Natural killer cell (primary cell): ENCODE measurements at places on chromosomes 2 and 18. TPM values are rescaled to one million over a fixed set of nuclear protein-coding genes. Genes with fewer than 3 reads are reported as not detected.

- H3K4me3 ChIP-seq, result no peak overlapping the region
- no peak for DNase-seq
- H3K27me3 ChIP-seq, result no peaks in the 10 kb centered on the region
- no peak overlapping the region for H3K27ac ChIP-seq
Observed at GRCh38 chr2:43123981-43124686, 102.3 kb downstream of the ZFP36L2 start.

Gene STRADB
- 14.7 TPM for total RNA-seq

DNA sequence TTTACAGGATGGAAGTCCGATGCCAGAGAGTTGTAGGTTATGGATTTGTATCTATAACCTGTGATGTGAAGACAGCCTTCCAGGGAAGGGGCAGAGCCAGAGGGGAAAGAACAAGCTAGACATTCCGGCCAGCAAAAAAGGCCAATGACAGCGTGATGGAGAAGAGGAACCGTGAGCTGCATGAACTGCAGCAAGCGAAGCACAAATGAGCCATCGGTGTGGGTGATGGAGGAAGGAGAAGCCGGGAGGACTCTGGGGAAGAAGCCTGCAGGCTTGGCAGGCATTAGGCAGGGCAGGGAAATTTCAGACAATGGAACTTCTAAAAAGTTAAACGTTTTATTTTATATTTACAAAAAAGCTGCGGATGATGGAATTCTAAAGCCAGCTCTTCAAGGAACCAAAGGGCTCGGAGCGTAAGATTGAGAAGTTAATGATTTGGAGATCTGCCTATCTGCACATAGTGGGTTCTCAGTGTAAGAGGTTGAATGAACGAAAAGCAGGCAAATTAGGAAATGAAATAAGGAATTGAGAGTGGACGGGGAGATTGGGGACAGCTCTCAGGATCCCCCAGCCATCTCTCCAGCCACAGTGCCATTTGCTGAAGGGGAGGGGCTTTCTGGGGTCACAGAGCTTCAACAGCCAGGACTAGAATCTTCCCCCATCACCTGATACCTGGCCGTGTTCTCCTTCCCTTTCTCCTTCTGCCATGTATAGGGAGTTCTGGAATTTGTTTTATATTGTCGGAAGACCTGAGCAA is 28.4 kb downstream of the NGEF start:
- DNase-seq, result no peak
- no peak overlapping the region for H3K4me3 ChIP-seq
- no peaks in the 10 kb centered on the region for H3K4me1 ChIP-seq
- H3K36me3 ChIP-seq, result no peaks in the 10 kb centered on the region

- no peaks in the 10 kb centered on the region for H3K4me1 ChIP-seq
- DNase-seq, result no peak
- H3K36me3 ChIP-seq, result no peaks in the 10 kb centered on the region
- H3K27me3 ChIP-seq, result no peaks in the 10 kb centered on the region
- H3K27ac ChIP-seq, result no peak overlapping the region
Observed at GRCh38 chr2:54773838-54774237, 50.4 kb downstream of the EML6 start.

DNA sequence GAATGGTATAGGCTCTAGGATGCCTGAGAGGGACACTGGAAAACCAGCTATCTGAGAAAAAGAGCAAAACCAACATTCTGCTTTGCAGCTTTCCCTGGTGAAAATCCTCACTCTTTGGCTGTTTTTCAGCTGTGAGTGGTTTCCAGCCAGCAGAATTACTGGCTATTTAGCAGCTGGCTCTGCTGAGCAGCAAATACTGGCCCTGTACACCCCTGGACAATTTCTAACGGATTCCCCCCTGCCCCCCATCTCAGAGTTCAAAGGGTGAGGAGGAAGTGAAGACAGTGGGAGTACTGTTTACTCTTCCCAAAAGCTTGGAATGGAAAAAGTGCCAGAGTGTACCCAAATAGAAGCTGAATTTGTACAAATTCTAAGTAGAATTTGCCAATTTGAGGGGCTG is 26.1 kb upstream of the IMP4 start:
- no peaks in the 10 kb centered on the region for H3K4me1 ChIP-seq
- no peak for DNase-seq
- no peak overlapping the region for H3K4me3 ChIP-seq
- no peak overlapping the region for H3K27ac ChIP-seq
- no peaks in the 10 kb centered on the region for H3K27me3 ChIP-seq
- H3K36me3 ChIP-seq, result no peaks in the 10 kb centered on the region

Gene STEAP3
- 2.0 TPM for total RNA-seq

DNA sequence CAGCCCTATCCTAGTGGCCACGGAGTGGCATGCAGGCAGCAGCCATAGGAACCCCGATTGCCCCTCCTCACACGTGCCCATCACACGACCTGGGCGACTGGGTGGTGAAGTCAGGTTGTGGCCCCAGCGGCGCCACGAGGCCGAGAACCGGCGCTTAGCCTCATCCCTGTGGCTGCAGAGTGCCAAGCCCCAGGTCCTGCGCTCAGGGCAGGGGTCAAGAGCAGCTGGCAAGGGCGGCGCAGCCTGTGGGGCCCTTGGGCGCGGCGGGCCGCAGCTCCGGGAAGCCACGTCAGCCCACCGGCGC is 73.3 kb downstream of the RPIA start:
- no peak for DNase-seq
- peaks cover 3% of the 10 kb centered on the region for H3K4me1 ChIP-seq
- no peaks in the 10 kb centered on the region for H3K36me3 ChIP-seq
- H3K27me3 ChIP-seq, result peaks cover 5% of the 10 kb centered on the region
- H3K4me3 ChIP-seq, result no peak overlapping the region

- H3K27ac ChIP-seq, result peak overlapping the region; percentile 64
- H3K36me3 ChIP-seq, result peaks cover 14% of the 10 kb centered on the region
- no peak overlapping the region for H3K4me3 ChIP-seq
- H3K4me1 ChIP-seq, result peaks cover 94% of the 10 kb centered on the region
- peak; percentile 17 for DNase-seq
- no peaks in the 10 kb centered on the region for H3K27me3 ChIP-seq
Observed at GRCh38 chr2:233384811-233385488, 30.7 kb downstream of the DGKD start.

GRCh38 chr2:60546756-60547420 is 6.6 kb downstream of the BCL11A start:
- H3K4me3 ChIP-seq, result no peak overlapping the region
- no peak overlapping the region for H3K27ac ChIP-seq
- no peak for DNase-seq
- H3K36me3 ChIP-seq, result no peaks in the 10 kb centered on the region
- peaks cover 31% of the 10 kb centered on the region for H3K4me1 ChIP-seq

- no peaks in the 10 kb centered on the region for H3K36me3 ChIP-seq
- H3K4me1 ChIP-seq, result no peaks in the 10 kb centered on the region
- no peak for DNase-seq
- no peak overlapping the region for H3K4me3 ChIP-seq
Observed at GRCh38 chr18:55144193-55144930, 185.1 kb upstream of the CCDC68 start.

GRCh38 chr2:201466050-201466675 is 14.6 kb downstream of the STRADB start:
- peaks cover 37% of the 10 kb centered on the region for H3K36me3 ChIP-seq
- DNase-seq, result no peak
- no peaks in the 10 kb centered on the region for H3K4me1 ChIP-seq
- H3K27me3 ChIP-seq, result no peaks in the 10 kb centered on the region
- no peak overlapping the region for H3K4me3 ChIP-seq

GRCh38 chr2:3044587-3045317 is 332.9 kb downstream of the EIPR1 start:
- H3K27me3 ChIP-seq, result no peaks in the 10 kb centered on the region
- no peak overlapping the region for H3K27ac ChIP-seq
- no peaks in the 10 kb centered on the region for H3K36me3 ChIP-seq
- no peaks in the 10 kb centered on the region for H3K4me1 ChIP-seq

DNA sequence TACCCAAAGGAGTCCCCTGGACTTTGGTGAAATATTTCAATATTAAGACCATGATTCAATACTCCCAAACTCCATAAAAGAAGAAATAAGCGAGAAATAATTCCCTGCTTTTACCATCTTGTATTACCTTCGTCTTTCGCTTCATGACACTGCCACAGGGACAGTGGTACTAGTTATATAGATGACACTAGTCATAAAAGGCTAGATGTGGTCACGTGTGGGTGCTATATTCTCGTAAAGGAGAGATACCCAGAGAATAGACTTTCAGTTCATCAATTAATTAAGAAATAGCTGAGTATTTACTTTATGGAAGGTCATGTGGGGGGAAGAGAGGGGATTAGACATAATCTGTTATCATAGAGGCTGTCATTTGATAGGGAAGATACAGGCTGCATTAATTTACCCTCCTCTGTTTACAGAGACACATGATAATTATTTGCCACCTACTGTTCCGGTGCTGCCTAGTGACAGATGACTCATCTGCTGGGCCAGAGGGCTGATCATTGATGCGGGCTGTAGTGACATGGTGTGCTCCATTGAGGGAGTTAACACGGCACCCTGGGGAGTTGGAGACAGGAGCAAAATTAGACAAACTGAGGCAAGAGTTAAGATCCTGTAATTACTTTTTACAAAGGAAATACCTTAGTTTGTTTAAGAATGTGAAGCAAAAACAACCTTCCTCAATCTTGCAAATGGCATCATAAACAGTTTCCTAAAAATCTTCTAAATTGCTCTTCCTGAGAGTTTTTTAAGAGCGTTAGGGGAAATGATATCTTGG is 78.2 kb upstream of the ITGB6 start:
- no peaks in the 10 kb centered on the region for H3K4me1 ChIP-seq
- peaks cover 84% of the 10 kb centered on the region for H3K36me3 ChIP-seq
- H3K4me3 ChIP-seq, result no peak overlapping the region
- H3K27me3 ChIP-seq, result no peaks in the 10 kb centered on the region
- DNase-seq, result no peak

GRCh38 chr2:67579806-67580205 is 182.7 kb downstream of the ETAA1 start:
- H3K36me3 ChIP-seq, result no peaks in the 10 kb centered on the region
- no peak for DNase-seq
- H3K27ac ChIP-seq, result no peak overlapping the region

Gene SPC25
- total RNA-seq, result 1.0 TPM

DNA sequence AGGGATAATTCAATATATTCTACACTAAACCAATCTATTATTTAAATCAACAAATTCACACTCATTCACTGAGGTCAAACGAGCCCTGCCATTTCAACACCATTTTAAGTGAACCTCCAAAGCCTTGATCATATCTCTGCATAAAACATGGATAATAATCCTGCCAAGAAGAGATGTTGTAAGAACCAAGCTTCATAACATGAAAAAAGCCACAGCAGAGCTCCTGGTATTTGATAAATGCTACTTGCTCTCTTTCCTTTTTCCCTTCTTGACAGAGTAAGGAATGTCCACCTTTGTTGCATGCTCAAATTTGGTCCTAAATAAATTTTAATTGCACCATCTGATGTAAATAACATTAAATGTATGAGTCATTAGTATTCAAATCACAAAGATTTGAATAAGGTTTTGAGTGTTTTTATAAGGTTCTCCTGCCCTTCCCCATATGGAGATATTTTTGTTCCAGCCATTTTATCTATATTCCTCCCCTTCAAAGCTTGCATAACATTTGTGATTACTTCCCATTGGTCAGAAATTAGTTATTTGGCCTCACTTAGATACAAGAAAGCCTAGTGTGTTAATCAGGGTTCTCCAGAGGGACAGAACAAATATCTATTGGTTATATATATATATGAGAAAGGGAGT is 318.8 kb downstream of the RND3 start:
- H3K4me1 ChIP-seq, result no peaks in the 10 kb centered on the region
- H3K4me3 ChIP-seq, result no peak overlapping the region
- no peak for DNase-seq
- no peaks in the 10 kb centered on the region for H3K27me3 ChIP-seq
- no peaks in the 10 kb centered on the region for H3K36me3 ChIP-seq

DNA sequence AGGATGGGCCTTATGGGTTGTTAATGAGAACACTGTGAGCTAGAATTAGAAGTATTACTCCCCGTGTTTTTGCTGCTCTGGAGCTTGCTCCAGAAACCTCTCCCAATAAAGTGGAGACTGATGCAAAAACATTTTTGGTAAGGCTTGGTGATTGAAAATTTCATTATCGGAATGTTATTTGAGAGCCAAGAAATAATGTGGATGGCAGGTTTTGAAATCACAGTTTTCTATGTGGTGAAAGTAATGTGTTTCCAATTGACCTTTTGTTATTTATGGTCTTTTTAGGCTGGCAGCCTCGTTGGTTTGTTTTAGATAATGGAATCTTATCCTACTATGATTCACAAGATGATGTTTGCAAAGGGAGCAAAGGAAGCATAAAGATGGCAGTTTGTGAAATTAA is 5.1 kb downstream of the PLEKHA3 start:
- H3K36me3 ChIP-seq, result peaks cover 16% of the 10 kb centered on the region
- no peak overlapping the region for H3K27ac ChIP-seq
- DNase-seq, result no peak
- no peaks in the 10 kb centered on the region for H3K27me3 ChIP-seq
- peaks cover 17% of the 10 kb centered on the region for H3K4me1 ChIP-seq
- no peak overlapping the region for H3K4me3 ChIP-seq

DNA sequence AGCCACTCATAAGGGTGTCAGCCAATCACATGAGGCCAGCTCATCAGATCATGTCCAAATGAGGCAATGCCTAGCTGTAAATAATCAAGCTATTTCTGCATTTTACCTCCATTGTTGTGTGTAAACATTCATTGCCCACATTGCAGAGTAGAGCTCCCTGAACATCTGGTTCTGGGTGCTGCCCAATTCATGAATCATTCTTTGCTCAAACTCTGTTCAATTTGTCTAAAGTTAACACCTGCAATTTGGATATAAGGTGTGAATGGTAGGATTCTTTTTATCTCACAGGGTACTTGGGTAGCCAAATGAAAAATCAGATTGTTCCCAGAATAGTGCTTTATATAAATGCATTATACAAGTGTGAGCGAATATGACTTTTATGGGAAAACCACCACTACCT is 345.5 kb upstream of the NT5C1B start:
- H3K27ac ChIP-seq, result no peak overlapping the region
- H3K4me1 ChIP-seq, result no peaks in the 10 kb centered on the region
- H3K36me3 ChIP-seq, result no peaks in the 10 kb centered on the region
- DNase-seq, result no peak

Gene KLHL41
- total RNA-seq, result not detected

DNA sequence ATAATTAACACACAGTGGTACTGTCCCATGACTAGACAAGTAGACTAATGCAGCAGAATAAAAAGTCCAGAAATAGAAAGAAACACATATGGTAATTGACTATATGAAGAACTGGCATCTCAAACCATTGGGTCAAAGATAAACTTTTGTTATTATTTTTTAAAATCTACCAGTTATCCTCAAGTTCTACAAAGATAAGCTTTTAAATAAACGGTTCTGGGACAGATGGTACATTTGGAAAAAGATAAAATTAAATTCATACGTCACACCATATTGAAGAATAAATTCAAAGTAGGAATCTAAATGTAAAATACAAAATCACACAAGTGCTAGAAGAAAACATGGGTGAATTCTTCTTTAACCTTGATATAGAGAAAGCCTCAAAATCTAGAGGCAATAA is 37.6 kb upstream of the PLEKHM3 start:
- H3K4me1 ChIP-seq, result no peaks in the 10 kb centered on the region
- no peaks in the 10 kb centered on the region for H3K27me3 ChIP-seq
- no peak overlapping the region for H3K27ac ChIP-seq
- no peak overlapping the region for H3K4me3 ChIP-seq
- no peaks in the 10 kb centered on the region for H3K36me3 ChIP-seq
- no peak for DNase-seq

- no peaks in the 10 kb centered on the region for H3K27me3 ChIP-seq
- no peaks in the 10 kb centered on the region for H3K4me1 ChIP-seq
- no peaks in the 10 kb centered on the region for H3K36me3 ChIP-seq
- no peak overlapping the region for H3K27ac ChIP-seq
- no peak overlapping the region for H3K4me3 ChIP-seq
- no peak for DNase-seq
Observed at GRCh38 chr2:103459283-103459682, 697.5 kb downstream of the TMEM182 start.
